M059J (cell line): ENCODE measurements at places on chromosomes 4 and X. TPM values are rescaled to one million over a fixed set of nuclear protein-coding genes. Genes with fewer than 3 reads are reported as not detected.
A peak's percentile ranks its signal among the peaks of the same experiment; 100 is the strongest.

DNA sequence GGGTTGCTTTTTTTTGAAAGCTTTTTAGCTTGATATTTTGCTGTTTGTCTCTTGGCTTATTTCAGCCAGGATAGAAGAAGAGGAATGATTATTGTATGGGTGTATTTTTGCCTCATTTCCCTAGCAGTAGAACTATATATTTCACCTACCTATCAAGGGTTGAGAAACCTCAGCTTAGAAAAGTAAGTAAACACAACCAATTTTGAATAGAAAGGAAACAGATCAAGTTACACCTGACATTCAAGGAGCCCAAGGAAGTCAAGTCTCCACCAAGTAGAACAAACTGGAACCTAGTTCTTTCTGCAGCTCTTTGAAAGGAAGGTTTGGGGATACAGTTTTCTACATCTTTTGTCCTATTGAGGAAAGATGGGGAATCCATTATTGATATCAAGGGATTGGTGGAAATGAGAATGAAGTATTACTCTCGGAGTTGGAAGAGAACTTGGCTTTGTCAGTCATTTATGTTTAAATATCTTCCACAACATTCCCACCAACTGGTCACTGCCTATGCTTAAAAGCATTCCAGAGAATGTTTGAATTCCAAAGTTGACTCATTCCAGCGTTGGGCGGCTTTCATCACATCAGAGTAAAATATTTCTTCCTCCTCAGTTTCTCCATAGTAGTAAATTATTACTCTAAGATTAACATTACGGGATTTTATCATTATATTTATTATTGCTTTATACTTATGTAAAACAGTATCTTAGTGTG, 207.8 kb upstream of the CNKSR2 start:
- DNase-seq, result no peak

- peak; percentile 56 for DNase-seq
Measured at GRCh38 chr4:53100501-53101190, 238.5 kb downstream of the RASL11B start.

- no peak for DNase-seq
Measured at GRCh38 chr4:158673633-158674032, 1.5 kb downstream of the ETFDH start.

DNA sequence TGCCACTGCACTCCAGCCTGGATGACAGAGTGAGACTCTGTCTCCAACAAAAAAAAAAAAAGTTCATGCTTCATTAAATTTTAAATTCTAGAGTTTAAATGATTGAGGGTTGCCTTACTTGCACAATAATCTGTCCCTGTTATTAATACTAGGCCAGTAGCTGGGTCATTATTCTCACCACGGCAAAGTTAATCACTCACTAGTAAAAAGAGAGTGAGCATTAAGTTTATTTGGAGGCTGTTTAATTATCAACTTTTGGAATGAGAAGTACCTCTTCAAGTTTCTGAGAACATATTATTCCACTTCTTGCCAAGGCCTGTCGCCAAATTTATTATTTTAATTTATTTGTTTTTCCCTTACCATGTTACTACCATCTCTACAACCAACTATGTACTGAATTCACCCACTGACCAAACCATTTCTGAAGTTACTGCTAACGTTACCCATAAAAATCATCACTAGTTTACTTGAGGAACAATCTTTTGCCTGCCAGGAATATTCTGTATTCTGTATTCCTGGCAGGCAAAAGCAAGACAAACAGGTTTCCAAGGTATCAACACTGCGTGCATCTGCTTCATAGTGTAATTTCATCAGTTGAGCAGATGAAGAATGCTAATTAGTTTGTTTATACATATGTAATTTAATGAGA, 26.5 kb downstream of the GUCY1A1 start:
- no peak for DNase-seq

DNA sequence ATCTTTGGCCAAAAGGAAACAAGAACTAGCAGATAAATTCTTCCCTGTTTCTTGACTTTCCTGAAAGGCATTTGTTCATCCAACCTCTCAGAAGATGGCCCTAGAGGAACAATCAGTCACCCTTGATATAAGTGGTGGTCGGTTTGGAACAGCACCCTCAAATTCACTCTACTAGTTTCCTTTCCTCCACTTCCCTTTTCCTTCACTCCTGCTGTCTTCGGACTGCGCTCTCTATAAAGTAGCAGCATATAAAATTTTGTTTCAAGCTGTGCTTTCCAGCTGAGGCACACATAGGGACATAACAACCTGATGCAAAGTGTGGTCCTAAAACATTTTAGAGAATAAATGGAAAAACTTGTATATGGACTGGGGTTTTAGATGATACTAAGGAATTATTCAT, 29.0 kb upstream of the MOB1B start:
- DNase-seq, result no peak

- peak; percentile 84 for DNase-seq
Measured at GRCh38 chr4:26780539-26780938, 80.1 kb upstream of the STIM2 start.

GRCh38 chrX:10048076-10048475, 80.9 kb downstream of the CLDN34 start:
- no peak for DNase-seq

GPR82 gene
- total RNA-seq, result not detected in 2 replicates
